RPMI7951 (cell line): ENCODE measurements at places on chromosomes 13 and 19.

GRCh38 chr13:107847406-107847805, 367.9 kb downstream of the LIG4 start:
- DNase-seq = no peak

DNA sequence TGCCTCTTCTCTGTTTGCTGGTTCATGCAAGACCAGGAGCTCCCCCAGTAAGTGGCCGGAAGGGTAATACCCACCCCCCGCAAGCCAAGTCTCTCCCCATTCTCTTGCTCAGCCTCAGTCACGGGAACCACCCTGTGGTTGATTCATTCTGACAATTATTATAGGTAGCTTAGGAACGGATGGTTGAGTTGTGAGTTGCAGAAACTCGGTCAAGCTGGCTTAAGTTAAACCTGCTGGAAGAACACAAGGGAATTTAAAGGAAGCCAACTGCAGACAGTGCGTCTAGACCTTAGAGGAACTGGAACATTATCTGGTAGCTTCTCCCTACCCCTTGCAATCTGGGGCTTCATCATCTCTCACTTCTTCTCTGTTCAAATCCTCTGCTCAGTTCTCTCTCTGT, 8.9 kb downstream of the FPR1 start:
- DNase-seq = peak; percentile 98

GRCh38 chr13:113292021-113292862, 4.8 kb upstream of the LAMP1 start:
- peak; percentile 35 for DNase-seq

- DNase-seq = no peak
These were observed 48.5 kb downstream of the GAS6 start for GRCh38 chr13:113815151-113816058.

GRCh38 chr19:49398931-49399330, 10.9 kb downstream of the KASH5 start:
- DNase-seq = no peak

GRCh38 chr13:54301085-54301484, 1272.5 kb downstream of the OLFM4 start:
- no peak for DNase-seq

- peak; percentile 22 for DNase-seq
These were observed 197.0 kb downstream of the COL4A1 start for GRCh38 chr13:110109910-110110309.

- no peak for DNase-seq
These were observed 99.8 kb downstream of the LACC1 start for GRCh38 chr13:43979492-43979891.

- peak; percentile 11 for DNase-seq
These were observed 5.5 kb upstream of the LILRA6 start for GRCh38 chr19:54248016-54248601.

DNA sequence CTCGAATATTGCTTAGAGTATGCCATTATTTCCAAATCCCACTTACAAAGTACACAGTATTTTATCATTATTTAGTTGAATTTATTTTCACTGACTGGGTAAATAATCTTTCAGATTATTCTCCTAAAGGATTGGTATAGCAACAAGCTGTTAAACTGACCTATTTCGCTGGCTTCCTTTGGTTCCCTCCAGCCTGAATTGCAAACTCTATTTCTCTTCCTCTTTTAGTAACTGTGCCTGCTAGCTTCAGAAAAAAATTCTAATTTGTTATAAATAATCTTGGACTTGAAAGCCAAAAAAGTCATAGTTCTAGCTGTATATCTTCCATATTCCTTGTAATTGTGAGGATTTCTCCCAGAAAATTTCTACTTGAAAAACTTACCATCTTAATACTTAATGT, 15.0 kb upstream of the CCNA1 start:
- no peak for DNase-seq

GRCh38 chr19:4609878-4610511, 29.3 kb upstream of the TNFAIP8L1 start:
- DNase-seq = no peak

DNA sequence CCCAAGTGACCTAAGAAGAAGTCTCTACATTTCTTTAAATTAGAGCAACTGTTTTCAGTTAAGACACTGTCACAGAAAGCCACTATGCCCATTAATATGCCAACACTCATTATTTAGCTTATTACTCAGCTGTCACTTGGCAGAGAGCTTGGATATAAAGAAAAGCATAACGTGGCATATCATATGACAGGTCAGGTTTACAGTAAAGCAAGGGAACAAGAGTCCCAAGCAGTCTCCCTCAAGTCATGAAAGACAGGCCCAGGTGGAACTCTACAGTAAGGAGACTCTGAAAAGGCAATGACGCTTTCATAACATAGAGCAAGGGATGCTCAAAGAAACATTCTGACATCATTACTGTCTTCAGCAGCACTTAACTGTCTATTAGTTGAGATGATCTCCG, 6.3 kb downstream of the LHFPL6 start:
- DNase-seq = no peak

DNA sequence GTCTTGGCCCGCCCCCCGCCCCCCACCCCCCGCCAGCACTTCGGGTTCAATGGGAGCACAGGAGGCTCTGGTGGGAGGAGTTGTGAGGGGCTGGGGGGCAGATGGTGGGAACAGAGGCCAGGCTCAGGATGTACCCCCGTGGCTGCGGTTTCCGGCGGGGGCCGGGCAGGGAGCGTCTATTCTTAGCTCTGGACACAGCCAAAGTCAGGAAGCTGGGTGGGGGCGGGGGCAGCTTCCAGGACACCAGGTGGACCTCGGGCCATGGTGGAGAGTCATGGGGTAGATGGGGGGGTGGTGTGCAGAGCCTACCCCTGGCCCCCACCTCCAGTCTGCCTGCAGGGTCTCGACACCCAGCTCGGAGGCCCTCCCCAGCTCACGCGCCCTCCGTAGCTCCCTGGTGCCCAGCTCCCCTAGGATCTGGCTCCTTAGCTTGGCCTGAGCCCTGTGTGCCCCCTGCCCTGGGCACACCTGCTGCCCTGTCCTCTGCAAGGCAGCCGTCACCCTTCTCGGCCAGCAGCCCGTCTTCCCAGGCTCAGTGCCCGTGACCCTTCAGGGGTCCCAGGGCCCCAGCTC, 2.2 kb upstream of the TBXA2R start:
- peak; percentile 69 for DNase-seq

DNA sequence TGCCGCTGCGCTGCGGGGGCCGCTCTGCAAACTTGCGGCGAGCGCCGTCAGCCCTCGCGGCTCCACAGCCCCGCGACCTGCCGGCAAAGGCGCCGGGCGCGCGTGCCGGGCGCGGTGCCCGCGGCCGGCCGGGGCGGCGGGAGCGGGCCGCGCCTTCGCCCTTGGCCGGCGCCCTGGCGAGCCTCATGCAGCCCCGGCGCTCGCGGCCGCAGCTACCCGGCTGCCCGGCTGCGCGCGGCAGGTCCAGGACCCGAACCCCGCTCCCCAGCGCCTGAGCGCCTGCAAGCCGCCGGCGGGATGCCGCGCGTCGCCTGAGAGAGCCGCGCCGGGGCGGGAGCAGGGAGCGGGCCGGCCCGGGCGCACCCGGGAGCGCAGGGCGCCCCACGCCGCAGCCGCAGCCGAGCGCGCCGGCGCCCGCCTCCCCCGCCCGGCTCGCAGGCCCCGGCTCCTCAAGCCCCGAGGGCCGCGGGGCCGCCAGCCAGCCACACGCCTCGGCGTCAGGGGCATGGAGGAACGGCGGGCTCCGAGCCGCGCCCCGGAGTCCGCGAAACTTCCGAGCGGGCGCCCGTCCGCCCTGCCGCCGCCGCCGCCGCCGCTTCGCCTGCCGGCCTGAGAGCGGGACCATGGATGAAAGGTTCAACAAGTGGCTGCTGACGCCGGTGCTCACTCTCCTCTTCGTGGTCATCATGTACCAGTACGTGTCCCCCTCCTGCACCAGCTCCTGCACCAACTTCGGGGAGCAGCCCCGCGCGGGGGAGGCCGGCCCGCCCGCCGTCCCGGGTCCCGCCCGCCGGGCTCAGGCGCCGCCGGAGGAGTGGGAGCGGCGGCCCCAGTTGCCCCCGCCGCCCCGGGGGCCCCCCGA, 564 bp downstream of the HS6ST3 start:
- no peak for DNase-seq

GRCh38 chr13:73167028-73167820, 108.4 kb downstream of the KLF5 start:
- DNase-seq = no peak

DNA sequence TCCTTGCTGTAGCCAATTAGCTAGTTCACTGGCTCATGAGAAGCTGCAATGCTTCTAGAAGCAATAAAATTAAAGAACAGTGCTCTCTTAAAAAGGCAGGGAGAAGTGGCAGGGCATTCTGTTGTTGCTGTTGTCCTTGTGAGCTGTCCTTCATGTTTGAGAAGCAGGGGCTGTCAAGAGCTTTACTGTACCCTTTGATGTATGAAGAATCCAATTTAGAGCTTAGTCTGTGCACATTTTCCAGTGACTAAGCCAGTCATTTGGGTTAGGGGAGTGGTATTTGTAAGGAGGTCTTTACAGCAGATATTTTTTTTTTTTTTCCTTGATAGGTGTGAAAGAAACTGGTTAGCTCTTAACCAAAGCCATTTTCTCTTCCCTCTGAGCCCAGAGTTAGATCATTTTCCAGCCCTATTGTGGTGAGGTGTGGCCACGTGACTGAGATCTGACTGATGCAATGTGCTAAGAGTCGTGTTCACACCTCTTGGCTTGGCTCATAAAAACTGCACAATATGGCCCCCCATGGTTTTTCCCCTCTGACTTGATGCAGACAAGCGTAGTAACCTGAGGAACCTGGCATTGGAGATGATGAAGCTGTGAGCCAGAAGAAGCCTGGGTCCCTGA, 309.6 kb upstream of the TMTC4 start:
- no peak for DNase-seq

GRCh38 chr19:16613841-16614240, 14.2 kb downstream of the MED26 start:
- no peak for DNase-seq

GRCh38 chr13:23356368-23356767, 77.1 kb downstream of the SACS start:
- DNase-seq = no peak

- DNase-seq = no peak
These were observed 4.3 kb upstream of the TLE5 start for GRCh38 chr19:3066482-3067049.

- no peak for DNase-seq
These were observed 135.8 kb downstream of the RXFP2 start for GRCh38 chr13:31875134-31875533.

DNA sequence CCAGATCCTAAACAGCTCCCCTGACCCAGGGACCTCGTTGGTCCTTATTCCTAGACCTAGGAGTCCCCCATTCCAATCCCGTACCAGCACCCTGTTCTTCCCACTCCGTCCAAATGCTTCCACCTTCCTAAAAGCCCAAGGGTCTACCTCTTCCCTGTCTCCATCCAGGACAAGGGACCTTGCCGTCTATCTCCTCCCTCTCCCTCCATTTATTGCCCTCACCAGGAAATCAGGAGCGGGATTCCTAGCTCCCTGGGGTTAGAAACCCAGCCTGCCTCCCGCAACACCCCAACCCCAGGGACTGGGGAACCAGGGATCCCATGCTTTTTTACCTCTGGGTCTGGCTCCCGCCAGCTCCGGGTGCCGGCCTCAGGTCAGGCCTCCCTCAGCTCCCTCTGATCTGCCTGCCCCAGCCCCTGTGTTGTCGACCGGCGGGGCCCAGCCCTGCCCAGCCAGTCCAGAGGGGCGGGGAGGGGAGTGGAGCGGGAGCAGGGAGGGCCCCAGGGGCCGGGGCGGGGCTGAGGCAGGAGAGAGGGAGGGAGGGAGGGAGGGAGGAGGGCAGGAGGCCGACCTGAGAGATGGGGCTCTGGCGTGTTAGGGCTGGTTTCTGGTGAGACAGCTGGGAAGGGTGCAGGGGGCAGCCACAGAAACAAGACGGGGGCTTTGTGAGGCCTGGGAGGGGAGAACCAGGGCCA, at the start of gene B3GNT8:
Gene B3GNT8, minus strand, starts transcription at position 423 of the 695 bp plus-strand sequence. CDS start 596 bp downstream, outside the sequence.
- DNase-seq = no peak

DNA sequence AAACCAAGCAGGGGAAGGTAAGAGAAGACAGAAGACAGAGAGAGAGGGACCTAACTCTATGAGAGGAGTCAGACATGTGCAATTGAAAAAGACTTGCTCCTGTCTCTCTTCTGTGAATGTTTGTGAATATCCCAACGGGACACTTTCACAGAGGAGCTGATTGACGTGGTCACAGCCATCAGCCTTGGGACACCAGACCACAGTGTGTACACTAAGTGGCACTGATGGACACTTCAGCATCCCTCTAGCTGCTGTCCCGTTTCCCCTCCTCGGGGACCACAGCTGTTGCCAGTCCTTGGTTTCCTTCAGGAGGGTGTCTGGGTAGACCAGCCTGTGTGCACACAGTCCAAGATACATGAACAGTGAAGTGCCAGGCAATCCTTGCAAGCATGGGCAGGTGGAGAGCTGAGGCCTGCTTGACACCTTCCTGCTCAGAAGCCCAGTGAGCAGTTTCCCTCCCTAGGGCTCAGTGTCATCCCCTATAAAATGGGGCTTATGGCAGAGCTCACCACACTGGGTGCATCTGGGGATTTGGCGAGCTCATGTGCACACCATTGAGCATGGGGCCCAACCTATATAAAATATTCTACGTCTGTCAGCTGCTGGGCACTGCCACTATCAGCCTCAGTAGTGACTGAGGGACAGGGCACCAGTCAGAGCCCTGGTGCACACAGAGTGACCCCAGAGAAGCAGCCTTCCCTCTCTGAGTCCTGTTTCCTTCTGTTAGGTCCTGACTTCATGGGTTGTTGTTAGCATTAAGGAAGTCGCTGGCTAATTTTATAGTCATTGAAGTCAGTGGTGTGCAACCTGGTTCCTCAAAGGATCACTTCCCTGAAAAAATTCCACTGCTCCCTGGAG, 4.3 kb upstream of the USF2 start:
- DNase-seq = no peak

GRCh38 chr13:27044837-27045570, 126.6 kb downstream of the USP12 start:
- no peak for DNase-seq

DNA sequence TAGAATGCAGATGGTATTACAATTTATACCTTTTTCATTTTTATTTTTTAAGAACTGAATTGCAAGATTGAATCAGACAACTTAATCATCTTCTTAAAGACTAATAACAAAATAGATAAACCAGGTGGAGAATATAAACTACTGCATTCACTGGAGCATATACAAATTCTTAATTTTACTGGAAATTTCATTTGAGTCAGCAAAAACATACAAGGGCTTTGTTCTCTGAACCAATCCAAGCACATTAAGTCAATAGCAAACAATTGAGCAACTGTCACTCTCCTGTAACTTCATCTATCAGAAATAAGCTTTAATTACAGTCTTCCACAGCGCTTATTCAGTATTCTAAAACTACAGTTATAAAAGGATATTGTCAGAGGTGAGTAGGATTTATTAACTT, 167.4 kb upstream of the OBI1 start:
- DNase-seq = no peak

DNA sequence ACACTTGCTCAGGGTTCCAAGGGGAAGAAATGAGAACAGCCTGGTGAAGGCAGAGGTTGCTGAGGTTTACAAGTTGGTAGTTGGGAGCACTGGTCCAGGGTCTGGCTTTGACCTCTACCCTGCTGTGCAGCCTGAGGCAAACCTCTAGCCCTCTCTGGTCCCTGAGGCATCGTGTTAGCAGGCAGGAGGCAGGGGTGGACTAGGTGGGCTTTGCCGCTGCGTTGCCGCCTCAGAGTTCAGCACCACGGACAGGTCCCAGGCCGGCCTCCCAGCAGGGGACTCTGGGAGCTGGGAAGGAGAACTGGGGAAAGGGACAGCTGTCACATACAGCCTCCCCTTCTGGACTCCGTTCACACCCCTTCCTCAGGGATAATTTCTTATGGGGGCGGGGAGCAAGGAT, 3.1 kb downstream of the NCAN start:
- DNase-seq = peak; percentile 47
